ENCODE measurements at places on chromosomes 1 and 21.
A peak's percentile ranks its signal among the peaks of the same experiment; 100 is the strongest.

- DNase-seq, result peak; percentile 26
These were observed 30.8 kb downstream of the KCNA3 start for GRCh38 chr1:110643879-110644472.

- DNase-seq, result no peak
These were observed 848.0 kb downstream of the LTN1 start for GRCh38 chr21:28144653-28145052.

GRCh38 chr1:186753241-186753640 lies 73.0 kb upstream of the PTGS2 start:
- DNase-seq, result no peak

DNA sequence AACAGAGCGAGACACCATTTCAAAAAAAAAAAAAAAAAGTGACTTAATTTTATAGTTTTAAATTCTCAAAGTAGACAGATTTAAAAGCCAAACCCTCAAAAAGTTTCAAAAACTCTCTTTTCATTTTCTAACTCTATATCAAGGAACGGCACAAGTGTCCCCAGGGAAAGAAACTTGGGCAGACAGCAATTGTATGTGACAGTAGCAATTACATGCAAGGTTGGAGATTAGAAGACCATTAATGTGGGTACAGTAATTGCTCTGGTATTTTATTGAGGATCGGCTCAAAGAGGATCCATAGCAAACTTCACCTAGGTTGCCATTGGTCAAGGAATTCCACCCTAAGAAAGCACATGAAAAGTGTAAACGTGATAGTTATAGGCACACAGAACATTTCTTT lies 46.2 kb downstream of the ACBD6 start:
- DNase-seq, result no peak

GRCh38 chr1:180282401-180283044 lies 52.5 kb downstream of the LHX4 start:
- peak; percentile 26 for DNase-seq

- no peak for DNase-seq
These were observed 438.9 kb downstream of the CAMTA1 start for GRCh38 chr1:7224081-7224534.

DNA sequence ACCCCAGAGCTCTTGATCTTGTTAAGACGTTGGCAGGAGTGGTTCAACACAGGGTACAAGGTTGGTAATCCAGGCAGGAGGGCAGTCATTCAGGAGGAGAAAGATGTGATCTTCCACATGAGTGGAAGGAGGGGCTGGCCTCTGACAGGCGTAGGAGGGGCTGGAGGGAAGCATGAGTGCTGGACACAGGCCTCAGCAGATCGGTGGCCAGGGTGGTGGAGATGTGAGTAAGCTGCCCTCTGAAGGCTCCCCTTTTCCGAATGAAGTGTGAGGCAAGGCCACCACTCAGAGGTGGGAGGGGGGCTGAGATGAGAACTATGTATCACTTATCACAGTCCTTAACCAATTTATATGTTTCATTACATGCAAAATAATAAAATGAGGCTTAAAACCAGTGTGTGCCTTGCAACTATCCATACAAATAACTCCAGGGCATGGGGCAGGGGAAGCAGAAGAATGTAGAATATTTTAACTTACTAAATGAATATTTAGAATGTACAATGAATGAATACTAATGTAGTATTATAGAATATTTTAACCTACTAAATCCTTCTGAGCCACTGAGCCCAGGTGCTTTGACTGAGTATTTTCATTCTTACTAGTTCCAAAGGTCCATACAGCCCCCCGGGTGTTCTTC lies 103.5 kb upstream of the TLR5 start:
- peak; percentile 52 for DNase-seq

DNA sequence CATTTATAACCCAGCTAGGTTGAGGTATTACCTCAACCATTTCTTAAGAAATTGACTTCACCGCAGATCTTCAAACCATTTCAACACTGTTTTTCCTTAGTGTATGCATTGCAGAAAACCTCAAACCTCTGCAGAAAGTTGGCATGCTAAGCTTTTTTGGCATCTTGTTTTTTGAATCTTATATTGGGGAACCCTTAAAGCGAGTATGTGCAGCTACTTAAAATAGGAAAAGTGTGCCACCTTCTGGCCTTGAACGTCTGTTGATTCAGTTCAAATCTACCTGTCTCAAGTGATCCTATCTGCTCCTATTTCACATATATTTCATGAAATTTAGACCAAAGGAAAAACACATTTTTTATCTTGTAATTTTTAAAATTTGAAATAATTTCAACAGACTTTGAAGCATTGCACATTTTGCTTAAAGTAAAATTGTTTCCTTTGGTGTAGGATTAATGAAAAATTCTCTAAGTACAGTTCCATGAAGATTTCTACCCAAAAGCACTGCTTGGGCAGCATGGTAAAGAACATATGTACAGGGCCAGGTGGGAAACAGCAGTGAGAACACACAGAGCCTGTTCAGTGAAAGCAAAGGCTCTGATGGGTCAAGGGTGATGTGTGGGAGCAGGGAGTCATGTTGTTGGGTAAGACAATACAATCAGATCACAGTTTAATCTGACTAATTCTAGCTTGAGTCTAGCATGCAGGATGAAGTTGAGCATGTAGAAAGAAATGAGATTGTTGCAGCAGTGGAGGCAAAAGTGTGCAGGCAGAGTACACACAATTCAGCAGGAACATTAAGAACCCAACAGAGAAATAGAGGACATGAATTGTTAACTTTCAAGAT lies 17.2 kb downstream of the HENMT1 start:
- DNase-seq, result peak; percentile 88

GRCh38 chr1:221294242-221294641 lies 415.0 kb downstream of the HLX start:
- no peak for DNase-seq

- no peak for DNase-seq
These were observed 43.1 kb upstream of the CAPZB start for GRCh38 chr1:19528438-19528837.

DNA sequence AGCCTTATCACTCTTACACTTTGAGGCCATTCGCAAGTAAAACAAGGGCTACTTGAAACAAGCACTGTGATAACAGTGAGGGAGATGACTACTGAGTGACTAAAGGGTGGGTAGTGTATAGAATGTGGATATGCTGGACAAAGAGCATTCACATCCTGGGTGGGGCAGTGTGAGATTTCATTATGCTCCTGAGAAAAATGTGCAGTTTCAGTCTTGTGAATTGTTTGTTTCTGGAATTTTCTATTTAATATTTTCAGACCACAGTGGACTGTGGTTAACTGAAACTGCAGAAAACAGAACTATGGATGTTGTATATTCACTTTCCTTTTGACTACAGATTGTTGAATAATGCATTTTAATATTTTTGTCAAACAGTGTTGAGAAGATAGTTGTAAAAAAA lies 25.1 kb upstream of the B3GALT2 start:
- DNase-seq, result no peak

DNA sequence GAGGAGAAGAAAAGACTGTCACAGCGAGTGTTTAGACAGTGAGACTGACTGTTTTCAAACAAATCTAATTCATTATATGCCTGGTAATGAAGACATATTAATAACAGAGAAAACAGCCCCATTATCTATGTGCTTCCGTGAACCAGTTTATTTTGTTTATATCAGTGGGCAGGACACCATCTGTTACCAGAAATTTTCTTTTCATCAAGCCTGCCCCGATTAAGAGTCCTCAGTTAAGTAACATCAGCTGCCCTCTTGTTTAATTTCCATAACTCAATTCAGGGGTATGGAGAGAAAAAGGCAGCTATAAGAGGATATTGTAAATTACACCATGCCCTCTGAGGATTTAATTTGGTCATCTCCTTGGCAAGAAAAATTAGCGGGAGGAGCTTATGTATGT lies 94.0 kb downstream of the TMEM200B start:
- no peak for DNase-seq

DNA sequence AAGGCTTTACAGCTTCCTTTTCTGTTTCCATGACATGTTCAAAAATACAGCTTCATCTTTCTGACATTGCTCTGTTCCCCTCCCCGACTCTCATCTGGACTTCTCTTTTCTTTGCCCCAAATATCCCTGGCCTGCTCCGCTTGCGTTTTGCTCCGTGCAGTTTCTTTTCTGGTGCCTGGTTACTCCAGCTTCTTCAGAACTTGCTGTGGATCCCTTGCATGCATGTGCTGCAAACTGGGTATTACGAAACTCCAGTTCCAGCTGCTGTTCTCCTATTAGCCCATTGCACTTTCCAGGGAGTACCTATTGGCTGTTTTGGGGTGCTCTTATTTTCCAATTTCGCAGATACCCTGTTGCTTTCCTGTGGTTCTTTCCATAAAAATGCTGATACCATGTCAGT lies 9.9 kb upstream of the NDC1 start:
- no peak for DNase-seq

- DNase-seq, result no peak
These were observed 31.1 kb downstream of the C1orf21 start for GRCh38 chr1:184417916-184418315.

DNA sequence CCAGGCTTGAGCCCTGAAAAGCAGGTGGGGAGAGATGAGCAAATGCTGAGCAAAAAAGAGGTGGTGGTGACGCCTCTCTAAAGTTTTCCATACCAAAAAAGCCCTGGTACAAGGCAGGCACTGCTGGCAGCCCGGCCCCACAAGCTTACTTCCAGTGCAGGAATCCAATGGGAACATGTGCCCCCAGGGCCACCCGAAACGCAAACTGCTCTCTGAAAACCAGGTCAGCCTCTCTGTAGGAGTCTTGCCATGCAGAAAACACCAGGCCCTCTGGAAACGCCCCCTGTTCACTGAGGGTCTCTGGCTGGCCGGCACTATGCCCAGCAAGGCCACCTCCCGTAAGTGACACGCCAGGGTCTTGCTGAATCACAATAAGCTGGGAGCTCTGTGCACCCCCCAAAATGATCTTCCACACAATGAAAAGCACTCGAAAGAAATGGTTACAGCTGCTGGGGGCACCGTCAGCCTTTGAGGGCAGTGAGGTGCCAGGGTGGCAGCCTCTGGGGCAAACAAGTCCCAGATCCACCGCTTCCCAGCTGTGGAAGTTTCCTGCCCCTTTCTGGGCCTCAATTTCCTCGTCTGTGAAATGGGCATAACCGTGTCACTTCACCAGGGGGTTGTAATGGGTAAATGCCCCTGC lies 170.5 kb downstream of the TOMM20 start:
- DNase-seq, result no peak

DNA sequence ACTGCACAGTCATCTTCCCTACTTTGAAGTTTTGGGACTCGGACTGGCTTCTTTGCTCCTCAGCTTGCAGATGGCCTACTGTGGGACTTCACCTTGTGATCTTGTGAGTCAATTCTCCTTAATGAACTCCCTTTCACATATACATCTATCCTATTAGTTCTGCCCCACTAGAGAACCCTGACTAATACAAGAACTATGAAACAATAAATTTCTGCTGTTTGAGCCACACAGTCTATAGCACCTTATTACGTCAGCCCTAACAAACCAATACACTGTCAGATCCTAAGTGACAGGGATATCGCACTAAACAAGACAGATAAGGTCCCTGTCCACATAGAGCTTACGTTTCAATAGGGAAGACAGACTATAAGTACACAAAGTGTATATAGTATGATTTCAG lies 120.1 kb downstream of the PLPP3 start:
- no peak for DNase-seq

DNA sequence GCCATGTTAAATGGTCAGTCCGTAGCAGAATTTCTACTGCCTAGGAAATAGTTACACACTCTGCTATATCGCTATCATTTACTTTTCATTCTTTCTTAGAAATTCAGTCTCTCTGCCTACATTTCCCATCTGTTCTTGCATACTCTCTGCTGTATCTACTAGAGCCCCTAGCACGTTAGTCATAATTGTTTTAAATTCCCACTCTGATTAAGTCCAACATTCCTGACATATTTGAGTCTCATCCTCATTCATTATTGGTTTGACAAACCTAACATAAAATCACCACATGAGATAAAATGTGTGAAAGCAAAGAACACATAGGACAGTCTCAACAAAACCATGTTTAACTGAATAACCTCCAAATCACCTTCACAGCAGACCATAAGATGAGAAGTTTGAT lies 513.6 kb downstream of the PLPP3 start:
- DNase-seq, result no peak

GRCh38 chr1:168742386-168742785 lies 13.4 kb upstream of the DPT start:
- DNase-seq, result no peak

DNA sequence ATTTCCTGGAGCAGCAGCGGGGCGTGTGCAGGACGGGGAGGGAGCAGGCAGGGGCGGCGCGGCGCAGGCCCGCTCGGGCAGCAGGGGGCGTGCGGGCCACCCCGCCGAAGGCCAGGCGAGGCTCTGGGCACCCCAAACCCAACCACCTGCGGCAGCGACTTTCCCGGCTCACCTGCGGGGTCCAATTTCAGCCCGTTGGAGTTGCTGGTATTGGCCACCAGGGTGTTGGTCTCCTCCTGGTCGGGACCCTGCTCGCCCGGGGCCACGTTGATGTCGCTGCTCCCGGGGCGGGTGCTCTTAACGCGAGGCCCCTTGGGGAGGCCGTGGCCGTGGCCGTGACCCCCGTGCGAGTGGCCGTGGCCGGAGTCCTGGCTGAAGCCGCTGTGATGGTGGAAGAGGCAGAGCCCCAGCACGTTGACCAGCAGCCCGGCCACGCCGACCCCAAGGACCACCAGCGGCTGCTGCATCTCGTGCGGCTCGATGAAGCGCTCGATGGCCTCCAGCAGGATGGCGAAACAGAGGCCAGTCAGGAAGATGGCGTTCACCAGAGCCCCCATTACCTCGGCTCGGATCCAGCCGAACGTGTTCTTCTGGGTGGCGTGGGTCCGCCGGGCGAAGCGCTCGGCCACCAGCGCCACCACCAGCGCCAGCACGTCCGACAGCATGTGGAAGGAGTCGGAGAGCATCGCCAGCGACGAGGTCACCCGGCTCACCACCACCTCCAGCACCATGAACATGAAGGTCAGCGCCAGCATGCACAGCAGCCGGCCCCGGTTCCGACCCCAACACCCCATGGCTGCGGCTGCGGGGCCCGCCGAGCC lies 932 bp downstream of the SLC30A1 start:
- peak; percentile 72 for DNase-seq

DNA sequence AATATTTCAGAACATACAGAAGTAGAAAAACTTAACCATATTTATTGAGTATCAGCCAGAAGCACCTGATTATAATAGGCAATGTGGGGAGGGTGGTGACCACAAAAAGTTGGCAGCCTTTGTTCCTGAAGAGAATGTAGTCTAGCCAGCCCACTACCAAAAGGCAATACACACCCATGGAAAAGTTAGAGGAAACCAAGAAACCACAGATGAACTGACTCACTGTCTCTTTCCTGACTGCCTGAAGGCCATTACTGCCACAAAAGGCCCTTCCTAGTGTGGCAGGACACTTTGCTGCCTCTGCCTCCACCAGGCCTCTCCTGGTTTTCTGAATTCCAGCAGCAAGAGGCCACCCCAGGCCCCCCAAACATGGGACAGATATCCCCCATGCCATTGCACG lies 14.6 kb upstream of the PROX1 start:
- DNase-seq, result no peak

DNA sequence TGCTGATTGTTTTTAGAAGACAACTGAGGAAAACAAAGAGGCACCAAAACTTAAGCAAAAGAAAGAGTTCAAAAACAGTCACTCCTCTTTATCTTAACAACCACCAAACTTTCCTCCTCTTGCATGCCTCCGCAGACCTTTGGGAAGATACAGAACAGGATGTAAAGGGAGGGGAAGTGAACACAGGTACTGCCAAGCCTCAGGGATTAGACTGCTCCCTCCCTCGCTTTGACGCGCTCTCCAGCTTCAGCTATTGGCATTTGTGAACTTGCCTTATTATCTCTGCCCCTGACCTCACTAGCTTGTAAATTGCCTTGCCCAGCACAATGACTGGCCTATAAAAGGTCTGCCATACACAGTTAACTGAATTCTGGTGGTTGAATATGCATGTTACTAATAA lies 4.8 kb upstream of the SRP9 start:
- DNase-seq, result peak; percentile 32

All from lung (tissue), 17 donors.